ENCODE measurements at places on chromosomes 6 and 20. TPM values are rescaled to one million over a fixed set of nuclear protein-coding genes. Genes with fewer than 3 reads are reported as not detected.

Gene XRN2
- 136 TPM for total RNA-seq

GRCh38 chr6:96923871-96924493, 546 bp upstream of the KLHL32 start:
- peak overlapping the region; percentile 55 for H3K4me3 ChIP-seq
- no peaks in the 10 kb centered on the region for H3K36me3 ChIP-seq
- DNase-seq, result no peak
- H3K27ac ChIP-seq, result peak overlapping the region; percentile 69
- no peaks in the 10 kb centered on the region for H3K27me3 ChIP-seq
- peaks cover 4% of the 10 kb centered on the region for H3K4me1 ChIP-seq

DNA sequence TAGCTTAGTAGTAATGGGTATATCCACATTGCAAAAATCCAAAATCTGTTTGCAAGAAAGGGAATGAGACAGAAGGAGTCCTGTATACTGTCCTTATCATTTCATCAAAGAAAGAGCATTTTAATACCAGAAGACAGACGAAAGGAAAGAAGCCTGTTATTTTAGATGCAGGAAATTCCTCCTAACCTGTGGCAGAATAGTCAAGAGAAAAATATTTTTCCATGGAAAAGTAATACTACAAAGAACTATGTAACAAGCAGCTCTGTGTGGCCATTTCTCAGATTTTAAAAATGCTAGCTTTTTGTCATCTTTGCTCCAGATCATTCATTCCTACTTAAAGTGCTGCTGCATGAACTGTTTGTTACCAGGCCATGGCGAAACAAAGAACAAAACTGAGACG, 72.9 kb upstream of the SCP2D1 start:
- no peaks in the 10 kb centered on the region for H3K27me3 ChIP-seq
- H3K4me1 ChIP-seq, result 0 out of 2 replicates have a peak, but pooled peaks cover 1% of the 10 kb centered on the region
- no peak overlapping the region for H3K27ac ChIP-seq
- H3K4me3 ChIP-seq, result no peak overlapping the region

GRCh38 chr6:121809211-121809610, 373.8 kb downstream of the GJA1 start:
- DNase-seq, result no peak
- no peaks in the 10 kb centered on the region for H3K27me3 ChIP-seq
- no peaks in the 10 kb centered on the region for H3K4me1 ChIP-seq
- H3K4me3 ChIP-seq, result no peak overlapping the region
- H3K27ac ChIP-seq, result no peak overlapping the region

DNA sequence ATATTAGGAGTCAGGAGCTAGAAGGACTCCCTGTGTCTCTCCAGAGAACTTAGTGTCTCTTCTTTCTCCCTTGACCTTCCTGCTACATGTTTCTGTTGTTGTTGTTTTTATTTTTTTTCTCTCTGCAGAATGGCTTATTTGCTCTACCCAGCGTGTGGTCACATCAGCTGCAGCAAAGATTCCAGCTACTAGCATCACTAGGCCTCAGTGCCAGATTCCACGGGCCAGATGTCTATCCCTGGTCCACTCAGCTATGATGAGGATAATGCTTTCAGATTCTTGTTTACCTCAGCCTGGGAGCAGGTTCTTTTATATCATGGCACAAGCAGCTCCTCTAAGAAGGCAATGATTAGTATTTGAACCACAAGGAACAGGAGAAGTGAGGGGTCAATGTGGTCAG, 110.0 kb downstream of the PLCB1 start:
- H3K36me3 ChIP-seq, result no peaks in the 10 kb centered on the region
- H3K27ac ChIP-seq, result no peak overlapping the region
- H3K4me1 ChIP-seq, result no peaks in the 10 kb centered on the region

Gene RSPO3
- not detected for total RNA-seq

GRCh38 chr6:42125231-42125630, 17.2 kb downstream of the C6orf132 start:
- H3K27me3 ChIP-seq, result no peaks in the 10 kb centered on the region
- H3K4me1 ChIP-seq, result no peaks in the 10 kb centered on the region
- no peak overlapping the region for H3K4me3 ChIP-seq
- peaks cover 66% of the 10 kb centered on the region for H3K36me3 ChIP-seq
- no peak for DNase-seq

Gene CDH4
- 7.4 TPM for total RNA-seq

GRCh38 chr20:2149507-2149906, 47.9 kb downstream of the STK35 start:
- no peaks in the 10 kb centered on the region for H3K36me3 ChIP-seq
- no peak for DNase-seq
- H3K4me1 ChIP-seq, result peaks cover 6% of the 10 kb centered on the region
- H3K27ac ChIP-seq, result no peak overlapping the region
- no peak overlapping the region for H3K4me3 ChIP-seq
- no peaks in the 10 kb centered on the region for H3K27me3 ChIP-seq

DNA sequence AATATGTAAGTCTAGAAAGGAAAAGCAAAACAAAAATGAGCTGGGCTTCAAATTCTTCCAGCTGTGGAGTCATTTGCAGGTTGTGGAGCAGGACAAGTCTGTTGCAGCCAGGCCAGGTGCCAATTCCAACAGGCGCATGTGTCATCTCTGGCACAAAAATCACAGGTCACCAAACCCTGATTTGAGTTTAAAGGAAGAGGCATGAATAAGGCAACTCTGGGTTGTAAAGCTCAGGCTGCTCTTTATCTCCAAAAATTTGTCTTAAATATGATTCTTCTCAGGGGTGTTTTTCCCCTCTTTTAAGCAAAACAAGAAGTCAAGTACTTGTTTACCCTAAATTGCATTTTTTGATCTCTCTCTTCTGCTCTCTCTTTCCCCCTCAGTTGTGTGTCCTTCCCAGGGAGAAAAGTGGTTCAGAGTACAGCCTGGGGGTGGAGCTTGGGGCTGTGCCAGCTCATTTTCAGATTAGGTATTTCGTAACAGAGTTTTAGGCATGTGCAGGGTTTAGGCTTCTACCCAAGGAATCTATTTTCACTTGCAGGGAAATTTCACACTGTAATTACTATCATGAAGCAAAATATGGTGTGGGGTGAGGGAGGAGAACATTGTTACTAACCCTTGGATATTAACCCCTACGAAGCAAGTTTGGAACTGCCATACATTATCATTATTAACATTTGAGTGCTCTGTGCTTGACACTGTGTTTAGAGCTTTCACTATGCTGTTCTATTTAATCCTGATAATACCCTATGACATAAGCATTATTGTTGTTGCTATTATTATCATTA, 8.3 kb upstream of the NCOA3 start:
- H3K4me3 ChIP-seq, result no peak overlapping the region
- no peaks in the 10 kb centered on the region for H3K36me3 ChIP-seq
- H3K27me3 ChIP-seq, result no peaks in the 10 kb centered on the region

Gene SALL4
- 231 TPM for total RNA-seq

- H3K4me1 ChIP-seq, result peaks cover 37% of the 10 kb centered on the region
- no peak overlapping the region for H3K27ac ChIP-seq
- H3K4me3 ChIP-seq, result no peak overlapping the region
- peaks cover 8% of the 10 kb centered on the region for H3K36me3 ChIP-seq
- no peak for DNase-seq
Measured at GRCh38 chr20:32773855-32774254, 11.7 kb downstream of the DNMT3B start.

GRCh38 chr6:7148100-7148822, 40.5 kb downstream of the RREB1 start:
- no peak overlapping the region for H3K27ac ChIP-seq

DNA sequence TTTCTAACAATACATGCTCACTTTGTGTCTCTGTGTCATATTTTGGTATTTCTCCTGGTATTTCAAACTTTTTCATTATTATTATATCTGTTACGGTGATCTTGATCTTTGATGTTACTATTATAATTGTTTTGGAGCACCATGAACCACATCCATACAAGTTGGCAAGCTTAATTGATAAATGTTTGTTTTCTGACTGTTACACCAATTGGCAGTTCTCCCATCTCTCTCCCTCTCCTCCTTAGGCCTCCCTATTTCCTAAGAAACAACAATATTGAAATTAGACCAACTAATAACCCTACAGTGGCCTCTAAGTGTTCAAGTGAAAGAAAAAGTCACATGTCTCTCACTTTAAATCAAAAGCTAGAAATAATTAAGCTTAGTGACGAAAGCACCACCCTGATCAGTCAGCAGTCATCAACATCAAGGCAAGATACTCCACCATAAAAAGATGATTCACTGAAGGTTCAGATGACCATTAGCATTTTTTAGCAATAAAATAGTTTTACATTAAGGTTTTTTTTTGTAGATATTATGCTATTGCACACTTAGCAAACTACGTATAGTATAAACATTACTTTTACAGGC, 61.5 kb downstream of the IBTK start:
- no peaks in the 10 kb centered on the region for H3K4me1 ChIP-seq
- no peak for DNase-seq
- H3K36me3 ChIP-seq, result peaks cover 62% of the 10 kb centered on the region
- no peaks in the 10 kb centered on the region for H3K27me3 ChIP-seq
- H3K4me3 ChIP-seq, result no peak overlapping the region

Gene ATAT1
- 15.9 TPM for total RNA-seq

Gene VWA7
- 1.5 TPM for total RNA-seq

DNA sequence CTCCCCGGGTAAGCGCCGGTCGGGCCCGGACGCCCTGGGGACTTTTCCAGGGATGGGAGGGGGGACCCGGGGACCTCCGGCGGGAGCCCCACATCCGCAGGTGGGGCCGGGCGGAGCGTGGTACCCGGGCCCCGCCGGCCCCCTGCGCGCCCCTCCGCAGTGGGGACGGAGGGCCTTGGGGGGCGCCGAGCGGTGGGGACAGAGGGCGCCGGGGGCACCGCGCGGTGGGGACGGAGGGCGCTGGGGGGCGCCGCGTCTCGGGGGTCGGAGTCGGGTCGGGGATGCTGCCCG, 270 bp downstream of the PLEKHG1 start:
- no peak overlapping the region for H3K27ac ChIP-seq
- peak overlapping the region; percentile 65 for H3K4me3 ChIP-seq
- no peaks in the 10 kb centered on the region for H3K4me1 ChIP-seq
- H3K27me3 ChIP-seq, result peaks cover 41% of the 10 kb centered on the region

- H3K27me3 ChIP-seq, result no peaks in the 10 kb centered on the region
- no peaks in the 10 kb centered on the region for H3K4me1 ChIP-seq
- H3K27ac ChIP-seq, result no peak overlapping the region
- H3K4me3 ChIP-seq, result no peak overlapping the region
Measured at GRCh38 chr6:34536251-34536958, 19.7 kb downstream of the SPDEF start.

- H3K27me3 ChIP-seq, result no peaks in the 10 kb centered on the region
- H3K4me1 ChIP-seq, result no peaks in the 10 kb centered on the region
Measured at GRCh38 chr6:113347436-113347835, 509.7 kb upstream of the MARCKS start.

- no peak overlapping the region for H3K27ac ChIP-seq
- DNase-seq, result peak; percentile 70
- H3K4me1 ChIP-seq, result no peaks in the 10 kb centered on the region
- no peaks in the 10 kb centered on the region for H3K36me3 ChIP-seq
- H3K27me3 ChIP-seq, result no peaks in the 10 kb centered on the region
- H3K4me3 ChIP-seq, result peak overlapping the region; percentile 55
Measured at GRCh38 chr6:28643017-28643740, 117.5 kb downstream of the GPX5 start.

DNA sequence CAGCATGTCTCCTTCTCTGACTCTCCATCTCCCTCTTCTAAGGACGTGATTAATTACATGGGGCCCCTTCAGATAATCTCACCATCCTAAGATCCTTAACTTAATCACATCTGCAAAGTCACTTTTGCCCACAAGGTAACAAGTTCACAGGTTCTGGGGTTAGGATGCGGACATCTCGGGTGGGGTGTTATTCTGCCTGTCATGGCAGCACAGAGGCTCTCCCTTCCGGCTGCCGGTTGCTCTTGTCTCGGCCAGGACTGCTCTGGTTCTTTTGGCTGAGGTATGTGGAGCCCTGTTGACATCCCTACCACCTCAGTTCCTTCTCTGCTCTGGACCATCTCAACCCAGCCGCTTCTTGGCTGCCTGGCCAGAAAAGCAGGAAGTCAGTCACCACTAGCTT, 4.2 kb upstream of the CST11 start:
- no peak overlapping the region for H3K4me3 ChIP-seq
- no peak overlapping the region for H3K27ac ChIP-seq
- H3K27me3 ChIP-seq, result peaks cover 7% of the 10 kb centered on the region
- no peaks in the 10 kb centered on the region for H3K36me3 ChIP-seq
- H3K4me1 ChIP-seq, result no peaks in the 10 kb centered on the region
- no peak for DNase-seq

DNA sequence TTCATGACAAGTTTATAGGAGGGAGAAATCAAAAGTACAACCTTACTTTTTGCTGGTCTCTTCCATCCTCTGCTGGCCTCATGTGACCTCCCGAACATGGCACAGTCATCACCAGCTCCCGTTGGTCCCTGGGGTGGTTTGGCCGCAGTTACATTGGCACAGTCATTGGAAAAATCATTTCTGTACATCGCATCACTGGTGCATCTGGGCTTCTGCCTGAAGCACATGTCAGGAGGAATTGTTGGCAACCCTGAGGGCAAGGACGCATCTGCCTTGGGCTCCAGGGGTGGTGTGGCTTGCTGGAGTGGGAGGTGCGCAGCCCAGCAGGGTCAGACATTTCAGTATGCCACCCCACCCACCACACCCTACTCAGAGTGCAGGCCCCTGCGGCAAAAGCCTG, 162.9 kb upstream of the SLC24A3 start:
- DNase-seq, result no peak
- H3K27ac ChIP-seq, result no peak overlapping the region
- no peaks in the 10 kb centered on the region for H3K36me3 ChIP-seq
- H3K4me1 ChIP-seq, result peaks cover 2% of the 10 kb centered on the region

- no peak for DNase-seq
- H3K36me3 ChIP-seq, result no peaks in the 10 kb centered on the region
- H3K27ac ChIP-seq, result no peak overlapping the region
- no peaks in the 10 kb centered on the region for H3K4me1 ChIP-seq
Measured at GRCh38 chr6:7821426-7821825, 89.2 kb downstream of the TXNDC5 start.

Gene DCDC2
- total RNA-seq, result 0.15 TPM

Gene IL17F
- total RNA-seq, result not detected

DNA sequence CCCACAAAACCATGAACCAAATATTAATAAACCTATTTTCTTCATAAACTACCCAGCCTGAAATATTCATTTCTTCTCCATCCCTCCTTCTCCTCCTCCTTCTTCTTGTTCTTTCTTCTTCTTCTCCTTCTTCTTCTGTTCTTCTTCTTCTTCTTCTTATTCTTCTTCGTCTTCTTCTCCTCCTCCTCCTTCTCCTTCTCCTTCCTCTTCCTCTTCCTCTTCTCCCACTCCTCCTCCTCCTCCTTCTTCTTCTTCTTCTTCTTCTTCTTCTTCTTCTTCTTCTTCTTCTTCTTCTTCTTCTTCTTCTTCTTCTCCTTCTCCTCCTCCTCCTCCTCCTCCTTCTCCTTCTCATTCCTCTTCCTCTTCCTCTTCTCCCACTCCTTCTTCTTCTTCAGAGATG, 5.0 kb upstream of the TMEM74B start:
- DNase-seq, result no peak
- no peaks in the 10 kb centered on the region for H3K4me1 ChIP-seq
- H3K36me3 ChIP-seq, result no peaks in the 10 kb centered on the region
- no peak overlapping the region for H3K4me3 ChIP-seq
- no peak overlapping the region for H3K27ac ChIP-seq
- H3K27me3 ChIP-seq, result no peaks in the 10 kb centered on the region

Gene LAMA2
- total RNA-seq, result 3.6 TPM

GRCh38 chr20:57025666-57026224, 240.7 kb downstream of the BMP7 start:
- no peak overlapping the region for H3K27ac ChIP-seq
- H3K4me1 ChIP-seq, result no peaks in the 10 kb centered on the region
- H3K4me3 ChIP-seq, result no peak overlapping the region
- H3K27me3 ChIP-seq, result no peaks in the 10 kb centered on the region
- DNase-seq, result no peak
